Activated naive CD8-positive, alpha-beta T cell treated with anti-CD3 and anti-CD28 coated beads, Interleukin-2, amount 10 ng/mL, durations not matched to agents 7 days and 5 days (primary cell): ENCODE measurements at places on chromosomes 4 and X. TPM values are rescaled to one million over a fixed set of nuclear protein-coding genes. Genes with fewer than 3 reads are reported as not detected.

GRCh38 chr4:159308566-159309340, 205.9 kb downstream of the RAPGEF2 start:
- no peak for DNase-seq
- H3K4me1 ChIP-seq = no peaks in the 10 kb centered on the region
- no peak overlapping the region for H3K27ac ChIP-seq
- H3K36me3 ChIP-seq = peaks cover 14% of the 10 kb centered on the region

DNA sequence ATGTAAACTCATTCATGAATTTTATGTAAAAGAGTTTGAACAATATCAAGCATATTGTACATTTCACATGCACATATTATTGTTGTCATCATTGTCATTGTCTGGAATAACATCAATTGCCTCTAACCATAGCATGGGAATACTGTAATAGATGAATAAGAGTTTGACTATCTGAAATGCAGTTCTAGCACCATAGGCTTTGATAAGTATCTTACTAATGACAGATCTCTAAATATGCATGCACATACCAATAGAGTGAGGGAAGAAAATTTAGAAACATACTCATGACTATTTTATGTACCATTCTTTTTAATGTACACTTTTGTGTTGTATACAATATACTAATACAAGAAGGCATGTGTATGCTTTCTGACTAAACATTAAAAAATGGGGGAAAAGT, 161.6 kb upstream of the SPRY1 start:
- no peaks in the 10 kb centered on the region for H3K4me1 ChIP-seq
- H3K27ac ChIP-seq = no peak overlapping the region
- H3K4me3 ChIP-seq = no peak overlapping the region
- DNase-seq = no peak

- no peak for DNase-seq
- H3K36me3 ChIP-seq = no peaks in the 10 kb centered on the region
- H3K4me1 ChIP-seq = no peaks in the 10 kb centered on the region
- no peaks in the 10 kb centered on the region for H3K27me3 ChIP-seq
Observed at GRCh38 chr4:5465956-5466355, 242.4 kb downstream of the EVC2 start.

DNA sequence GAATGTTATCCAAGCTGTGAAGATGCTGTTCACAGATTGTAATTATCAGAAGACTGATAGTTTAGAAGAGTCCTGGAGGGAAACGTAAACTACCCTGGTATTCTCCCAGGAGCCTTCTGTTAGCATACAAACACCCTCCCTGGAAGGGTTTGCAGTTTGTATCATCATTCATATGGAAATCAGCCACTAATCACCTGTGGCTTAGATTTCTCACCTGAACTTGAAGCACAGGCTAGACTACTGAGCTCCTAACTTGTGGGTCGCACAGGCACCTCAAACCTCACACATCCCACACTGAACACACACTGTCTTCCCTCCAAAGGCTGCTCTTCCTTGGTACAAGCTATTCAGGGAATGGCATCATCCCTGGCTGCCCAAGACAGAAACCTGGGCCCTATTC, 30.7 kb downstream of the SHISA3 start:
- no peak overlapping the region for H3K4me3 ChIP-seq
- DNase-seq = no peak
- H3K27ac ChIP-seq = no peak overlapping the region

- no peak for DNase-seq
- H3K27me3 ChIP-seq = no peaks in the 10 kb centered on the region
- no peak overlapping the region for H3K4me3 ChIP-seq
- no peak overlapping the region for H3K27ac ChIP-seq
Observed at GRCh38 chr4:69855822-69856221, 4.1 kb downstream of the SULT1E1 start.

GRCh38 chr4:138573246-138573645, 331.1 kb upstream of the SLC7A11 start:
- H3K36me3 ChIP-seq = no peaks in the 10 kb centered on the region
- no peaks in the 10 kb centered on the region for H3K27me3 ChIP-seq
- H3K4me3 ChIP-seq = no peak overlapping the region
- H3K27ac ChIP-seq = no peak overlapping the region
- DNase-seq = no peak

DNA sequence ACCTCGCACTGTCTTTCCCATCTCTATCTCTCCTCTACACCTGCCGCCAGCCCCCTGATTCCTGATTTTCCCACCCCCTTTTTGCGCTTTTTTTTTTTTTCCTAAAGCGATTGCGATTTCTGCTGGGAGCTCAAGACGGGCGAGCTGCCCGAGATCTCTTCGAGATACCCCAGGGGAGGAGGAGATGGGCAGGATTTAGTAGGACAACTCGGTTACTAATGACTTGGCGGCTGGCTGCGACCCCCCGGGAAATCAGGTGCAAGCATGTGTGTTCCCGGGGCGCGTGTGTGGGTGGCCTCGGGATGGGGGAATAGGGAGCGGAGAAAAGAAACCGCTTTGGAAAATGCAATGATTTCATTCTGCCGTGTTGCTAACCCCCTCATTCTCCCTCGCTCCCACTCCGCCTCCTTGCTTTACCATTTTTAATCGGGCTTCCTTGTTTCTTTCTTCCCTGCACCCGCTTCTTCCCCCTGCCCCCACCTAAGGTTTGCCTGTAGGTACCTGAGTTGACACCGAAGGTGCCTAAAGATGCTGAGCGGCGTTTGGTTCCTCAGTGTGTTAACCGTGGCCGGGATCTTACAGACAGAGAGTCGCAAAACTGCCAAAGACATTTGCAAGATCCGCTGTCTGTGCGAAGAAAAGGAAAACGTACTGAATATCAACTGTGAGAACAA, 4.4 kb downstream of the SLITRK2 start:
- no peaks in the 10 kb centered on the region for H3K4me1 ChIP-seq
- no peaks in the 10 kb centered on the region for H3K36me3 ChIP-seq
- H3K27ac ChIP-seq = no peak overlapping the region
- DNase-seq = no peak
- no peak overlapping the region for H3K4me3 ChIP-seq
- H3K27me3 ChIP-seq = peaks cover 16% of the 10 kb centered on the region

DNA sequence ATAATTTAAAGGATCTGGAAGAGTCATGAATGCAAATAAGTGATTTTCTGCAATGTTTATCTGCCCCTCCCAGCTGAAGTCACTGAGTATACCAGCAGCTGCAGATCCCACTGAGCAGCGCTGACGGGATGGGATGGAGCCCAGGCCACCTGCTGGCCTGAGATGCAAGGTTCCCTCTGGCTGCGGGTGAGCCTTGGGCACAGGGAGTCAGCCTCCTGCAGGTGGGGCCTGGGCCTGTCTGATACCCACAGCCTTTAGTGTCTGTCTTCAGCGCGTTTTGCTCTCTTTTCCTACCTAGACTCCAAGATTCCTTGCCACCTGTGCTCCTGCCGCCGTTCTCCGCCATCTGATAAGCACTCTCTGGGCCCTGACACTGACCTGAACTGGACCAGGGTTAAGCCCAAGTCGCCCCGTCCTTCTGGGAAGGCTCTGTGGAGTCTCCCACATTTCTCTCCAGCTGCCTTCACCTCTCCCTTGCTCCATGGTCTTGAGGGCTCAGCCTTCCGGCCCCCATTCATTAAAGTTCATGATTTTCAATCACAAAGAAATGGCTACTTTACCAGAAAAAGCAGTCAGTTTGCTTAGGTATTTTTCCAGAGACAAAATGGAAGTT, 223.1 kb upstream of the FAT1 start:
- H3K27me3 ChIP-seq = no peaks in the 10 kb centered on the region
- H3K4me1 ChIP-seq = no peaks in the 10 kb centered on the region
- H3K4me3 ChIP-seq = no peak overlapping the region
- H3K27ac ChIP-seq = no peak overlapping the region
- no peak for DNase-seq

DNA sequence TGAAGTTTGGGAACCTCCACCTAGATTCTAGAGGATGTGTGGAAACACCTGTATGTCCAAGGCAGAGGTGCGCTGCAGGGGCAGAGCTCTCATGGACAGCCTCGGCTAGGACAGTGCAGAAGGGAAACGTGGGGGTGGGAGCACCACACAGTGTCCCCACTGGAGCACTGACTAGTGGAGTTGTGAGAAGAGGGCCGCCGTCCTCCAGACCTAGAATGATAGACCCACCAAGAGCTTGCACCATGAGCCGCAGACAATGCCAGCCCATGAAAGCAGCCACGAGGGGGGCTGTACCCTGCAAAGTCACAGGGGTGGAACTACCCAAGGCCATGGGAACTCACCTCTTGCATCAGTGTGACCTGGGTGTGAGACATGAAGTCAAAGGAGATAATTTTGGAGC, 274.5 kb upstream of the FMR1 start:
- H3K27ac ChIP-seq = no peak overlapping the region
- peaks cover 1% of the 10 kb centered on the region for H3K4me1 ChIP-seq
- H3K4me3 ChIP-seq = no peak overlapping the region
- DNase-seq = no peak
- no peaks in the 10 kb centered on the region for H3K36me3 ChIP-seq

DNA sequence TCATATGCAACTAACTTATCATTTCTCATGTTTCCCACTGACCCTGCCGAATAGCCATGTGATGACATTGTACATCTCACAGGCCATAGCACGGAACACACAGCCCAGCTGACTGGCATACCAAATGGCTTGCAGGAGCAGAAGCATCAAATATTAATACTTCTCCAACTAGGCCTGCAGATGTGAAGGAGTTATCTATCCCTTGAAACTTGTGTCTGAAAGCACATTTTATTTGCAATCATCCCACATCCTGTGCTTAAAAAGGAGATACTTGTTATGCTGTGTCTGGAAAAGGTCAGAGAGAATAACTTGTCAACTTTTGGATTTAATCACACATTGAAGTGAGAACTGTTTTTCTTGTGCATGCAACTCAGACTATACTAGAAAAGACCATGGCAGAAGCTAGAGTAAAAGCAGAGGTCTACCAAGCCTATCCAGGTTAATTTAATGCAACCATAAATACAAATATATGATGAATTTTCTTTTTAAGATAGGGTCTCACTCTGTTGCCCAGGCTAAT, 100.4 kb downstream of the IRF2 start:
- H3K36me3 ChIP-seq = peaks cover 30% of the 10 kb centered on the region
- DNase-seq = no peak
- peak overlapping the region; percentile 37 for H3K27ac ChIP-seq
- H3K4me1 ChIP-seq = peaks cover 30% of the 10 kb centered on the region

DNA sequence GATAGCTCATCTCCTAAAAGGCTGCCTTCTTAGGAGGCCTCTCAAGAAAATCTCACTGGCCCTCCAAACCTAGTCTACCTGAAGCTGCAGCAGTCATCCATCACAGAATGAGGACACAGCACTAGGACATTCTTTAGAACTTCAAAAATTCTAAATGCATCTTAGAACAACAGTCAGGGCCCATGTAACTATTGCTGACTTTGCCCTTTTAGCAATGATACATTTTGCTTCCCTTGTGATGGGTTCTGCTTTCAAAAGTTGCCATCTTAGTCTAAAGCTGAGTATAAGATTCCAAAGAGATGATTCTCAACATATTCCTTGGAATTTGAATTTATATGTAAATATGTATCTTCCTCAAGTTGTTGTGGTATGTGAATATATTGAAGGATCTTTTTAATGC, 793.0 kb downstream of the RAB28 start:
- H3K4me3 ChIP-seq = no peak overlapping the region
- H3K4me1 ChIP-seq = no peaks in the 10 kb centered on the region
- no peaks in the 10 kb centered on the region for H3K27me3 ChIP-seq
- DNase-seq = no peak
- H3K36me3 ChIP-seq = no peaks in the 10 kb centered on the region

GRCh38 chr4:43452948-43453347, 560.4 kb downstream of the GRXCR1 start:
- H3K4me3 ChIP-seq = no peak overlapping the region
- H3K27ac ChIP-seq = no peak overlapping the region
- H3K36me3 ChIP-seq = no peaks in the 10 kb centered on the region
- no peaks in the 10 kb centered on the region for H3K4me1 ChIP-seq
- no peaks in the 10 kb centered on the region for H3K27me3 ChIP-seq

GRCh38 chr4:25702848-25703247, 47.2 kb downstream of the SLC34A2 start:
- no peak overlapping the region for H3K27ac ChIP-seq
- no peak overlapping the region for H3K4me3 ChIP-seq
- H3K36me3 ChIP-seq = no peaks in the 10 kb centered on the region
- no peak for DNase-seq
- H3K27me3 ChIP-seq = peaks cover 2% of the 10 kb centered on the region

GRCh38 chrX:13074297-13075262, 30.2 kb upstream of the FAM9C start:
- H3K27ac ChIP-seq = peak overlapping the region; percentile 81
- DNase-seq = no peak
- H3K27me3 ChIP-seq = no peaks in the 10 kb centered on the region
- peak overlapping the region; percentile 23 for H3K4me3 ChIP-seq

- H3K27ac ChIP-seq = peak overlapping the region; percentile 70
- H3K4me3 ChIP-seq = peak overlapping the region; percentile 61
- peaks cover 76% of the 10 kb centered on the region for H3K4me1 ChIP-seq
- H3K27me3 ChIP-seq = no peaks in the 10 kb centered on the region
- H3K36me3 ChIP-seq = peaks cover 54% of the 10 kb centered on the region
Observed at GRCh38 chr4:108092288-108092687, 76.4 kb downstream of the LEF1 start.

GRCh38 chr4:138875891-138876608, 139.5 kb upstream of the NOCT start:
- H3K27me3 ChIP-seq = peaks cover 14% of the 10 kb centered on the region
- no peak overlapping the region for H3K4me3 ChIP-seq
- DNase-seq = no peak
- H3K4me1 ChIP-seq = no peaks in the 10 kb centered on the region
- no peaks in the 10 kb centered on the region for H3K36me3 ChIP-seq

DNA sequence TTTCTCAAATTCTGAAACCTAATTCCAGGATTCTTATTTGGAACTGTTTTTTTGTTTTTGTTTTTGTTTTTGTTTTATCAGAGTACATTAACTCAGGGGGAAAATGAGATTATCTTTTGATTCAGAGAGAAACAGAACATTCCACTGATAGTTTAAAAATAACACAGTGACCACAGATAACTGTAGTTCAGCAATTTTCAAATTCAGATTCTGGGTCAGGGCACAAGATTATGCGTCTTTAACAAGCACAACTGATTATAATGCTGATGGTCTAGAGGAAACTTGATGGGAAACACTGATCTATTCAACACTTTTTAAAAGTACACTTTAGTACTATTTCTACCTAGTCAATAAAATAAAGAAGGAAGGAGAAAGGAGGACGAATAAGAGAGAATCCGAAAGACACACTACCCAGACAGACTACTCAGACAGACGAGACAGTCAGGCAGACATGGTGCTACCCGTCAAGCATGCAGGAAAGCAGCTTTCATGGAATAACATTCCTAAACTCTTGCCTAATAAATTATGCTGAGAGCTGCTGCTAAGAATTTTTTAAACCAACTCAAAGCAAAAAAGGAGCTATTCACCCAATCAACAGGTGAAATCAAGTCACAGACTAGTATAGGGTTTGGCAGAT, 59.0 kb downstream of the APBB2 start:
- no peaks in the 10 kb centered on the region for H3K36me3 ChIP-seq
- H3K27ac ChIP-seq = no peak overlapping the region
- peaks cover 4% of the 10 kb centered on the region for H3K27me3 ChIP-seq

GRCh38 chr4:161540265-161540664, 623.5 kb downstream of the FSTL5 start:
- no peak overlapping the region for H3K4me3 ChIP-seq
- H3K4me1 ChIP-seq = no peaks in the 10 kb centered on the region
- H3K27me3 ChIP-seq = no peaks in the 10 kb centered on the region
- no peak overlapping the region for H3K27ac ChIP-seq
- H3K36me3 ChIP-seq = no peaks in the 10 kb centered on the region
- DNase-seq = no peak

The IQCM gene
- not detected for total RNA-seq

The ACE2 gene
- total RNA-seq = not detected

The ADGRG2 gene
- not detected for total RNA-seq

The GPRASP2 gene
- 0.89 TPM for total RNA-seq

The ARHGEF38 gene
- not detected for total RNA-seq

The LONRF3 gene
- total RNA-seq = 1.6 TPM

The RASGEF1B gene
- 8.2 TPM for total RNA-seq

The TAF7L gene
- not detected for total RNA-seq

The NPY2R gene
- not detected for total RNA-seq

The HAND2 gene
- total RNA-seq = not detected

The RBMXL3 gene
- total RNA-seq = not detected
